ENCODE measurements at places on chromosomes 5 and 9.

GRCh38 chr9:131418143-131419025, 24.5 kb downstream of the PRRC2B start:
- no peak for DNase-seq

GRCh38 chr5:150065346-150065745, 21.0 kb downstream of the CSF1R start:
- DNase-seq, result no peak

DNA sequence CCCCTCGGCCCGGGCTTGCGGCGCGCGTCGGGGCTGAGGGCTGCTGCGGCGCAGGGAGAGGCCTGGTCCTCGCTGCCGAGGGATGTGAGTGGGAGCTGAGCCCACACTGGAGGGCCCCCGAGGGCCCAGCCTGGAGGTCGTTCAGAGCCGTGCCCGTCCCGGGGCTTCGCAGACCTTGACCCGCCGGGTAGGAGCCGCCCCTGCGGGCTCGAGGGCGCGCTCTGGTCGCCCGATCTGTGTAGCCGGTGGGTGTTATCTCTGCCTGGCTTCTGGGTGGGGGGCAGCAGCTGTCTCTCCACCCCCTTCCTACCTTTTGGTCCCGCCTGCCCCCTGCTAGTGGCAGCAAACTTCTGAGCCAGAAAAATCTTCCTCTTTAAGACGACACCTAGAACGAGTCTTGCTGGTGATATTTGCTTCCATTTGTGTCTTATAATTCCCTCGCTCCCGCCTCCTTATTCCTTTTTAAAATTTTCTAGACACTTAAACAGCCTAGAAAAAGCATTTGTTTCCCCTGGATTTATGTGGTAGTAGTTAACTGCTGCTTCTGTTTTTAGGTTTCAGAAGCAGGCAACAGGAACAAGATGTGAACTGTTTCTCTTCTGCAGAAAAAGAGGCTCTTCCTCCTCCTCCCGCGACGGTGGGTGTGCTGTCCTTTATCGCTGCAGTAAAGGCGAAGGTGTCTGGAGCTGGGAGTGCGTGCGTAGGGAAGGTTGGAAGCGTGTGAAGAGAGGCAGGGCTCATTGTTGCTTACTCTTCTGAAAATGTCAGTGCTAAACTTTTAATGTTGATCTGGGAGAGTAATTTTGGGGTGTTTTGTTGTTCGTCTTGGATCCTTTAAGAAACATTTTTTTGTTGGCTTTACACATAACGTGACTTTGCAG, 554 bp downstream of the JAK2 start:
- no peak for DNase-seq

DNA sequence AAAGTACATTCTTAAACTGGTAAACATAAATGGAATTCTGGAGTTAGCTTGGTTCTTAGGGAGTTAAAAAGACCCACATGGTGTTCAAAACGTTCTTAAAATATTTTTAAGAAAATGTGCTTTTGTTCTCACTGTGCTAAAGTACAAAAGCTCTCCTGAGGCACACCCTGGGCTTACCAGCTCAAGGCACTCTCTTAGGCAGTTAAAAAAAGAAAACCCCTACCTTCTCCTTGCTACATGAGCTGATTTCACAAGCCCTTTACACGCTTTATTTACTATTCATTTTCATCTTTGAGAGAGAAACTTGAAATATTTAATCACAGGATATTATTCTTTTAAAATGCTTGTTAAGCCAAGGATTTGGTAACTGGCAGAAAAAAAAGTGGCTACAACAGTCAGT, 723.3 kb upstream of the GRAMD2B start:
- DNase-seq, result no peak

DNA sequence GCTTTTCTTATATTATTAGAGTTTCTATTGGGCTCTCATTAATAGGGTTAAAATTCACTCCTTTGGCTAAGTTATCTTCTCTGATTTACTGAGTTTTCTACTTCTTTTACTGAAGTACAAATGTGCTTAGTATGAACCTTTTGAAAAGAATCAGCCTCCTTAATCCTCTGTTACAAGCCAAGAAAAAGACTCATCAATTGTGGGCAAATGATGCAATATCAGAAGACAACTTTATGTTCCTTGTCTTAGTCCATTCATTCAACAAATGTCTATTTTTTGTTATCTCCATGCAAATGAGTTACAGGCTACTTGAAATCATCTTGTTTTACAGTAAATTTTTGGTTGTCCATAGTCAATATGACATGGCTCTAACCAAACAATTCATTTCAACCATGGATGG, 40.3 kb downstream of the SNCAIP start:
- no peak for DNase-seq

GRCh38 chr9:117104716-117105495, 310.0 kb downstream of the ASTN2 start:
- DNase-seq, result no peak

- DNase-seq, result no peak
Measured at GRCh38 chr5:119417891-119418605, 34.2 kb upstream of the HSD17B4 start.

DNA sequence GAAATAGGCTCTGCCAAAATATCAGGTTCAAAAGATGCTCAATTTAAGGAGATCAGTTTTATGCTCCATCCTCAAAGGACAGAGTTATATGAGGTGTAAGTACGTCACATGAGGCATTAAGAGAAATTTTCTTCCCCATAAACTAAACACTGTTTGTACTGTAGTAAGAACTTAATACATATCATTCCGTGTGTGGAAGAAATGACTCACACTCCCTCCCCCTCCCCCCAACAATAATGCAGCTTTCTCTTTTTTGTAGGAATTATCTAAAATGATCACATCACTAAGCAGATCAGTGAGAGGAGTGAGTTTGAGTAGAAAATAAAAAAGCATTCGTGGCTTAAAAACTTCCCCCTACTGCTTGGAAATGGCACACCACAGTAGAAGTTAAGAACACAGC, 2.2 kb downstream of the CDH12 start:
- DNase-seq, result no peak

DNA sequence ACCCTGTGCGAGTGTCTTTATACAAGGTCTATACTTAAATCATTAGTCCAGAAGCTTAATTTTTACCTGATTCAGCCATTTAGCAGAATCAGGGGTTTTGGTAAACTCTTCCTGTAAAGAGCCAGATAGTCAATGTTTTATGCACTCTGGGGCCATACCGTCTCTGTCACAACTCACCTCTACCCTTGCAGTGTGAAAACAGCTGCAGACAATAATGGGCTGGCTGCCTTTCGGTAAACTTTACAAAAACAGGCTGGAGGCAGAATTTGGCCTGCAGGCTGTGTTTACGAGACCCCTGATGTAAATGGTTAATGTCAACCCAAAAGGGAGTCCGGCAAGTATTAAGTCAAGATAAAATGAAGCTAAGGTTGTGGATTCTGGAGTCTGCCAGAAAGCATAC, 32.8 kb downstream of the SMARCA2 start:
- no peak for DNase-seq

DNA sequence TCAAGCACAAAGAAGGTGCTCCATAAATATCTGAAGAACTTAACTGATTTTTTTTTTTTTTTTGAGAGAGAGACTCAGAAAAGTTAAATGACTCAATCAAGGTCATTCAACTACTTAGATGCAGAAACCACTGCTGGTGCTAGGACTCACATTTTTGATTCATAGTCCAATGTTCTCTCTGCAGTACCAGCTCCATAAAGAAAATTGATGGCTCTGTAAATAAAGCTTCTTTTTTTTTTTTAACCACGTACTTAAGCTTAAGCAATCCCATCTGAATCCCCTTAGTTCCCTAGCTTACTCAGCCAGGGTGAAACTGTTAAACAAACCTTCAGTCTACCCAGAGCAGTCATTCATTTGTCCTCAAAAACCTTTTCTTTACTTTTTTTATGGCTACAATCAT, 657.0 kb upstream of the WWC1 start:
- no peak for DNase-seq

GRCh38 chr5:36614657-36615308, 8.4 kb downstream of the SLC1A3 start:
- no peak for DNase-seq

GRCh38 chr5:67192719-67193438, 3.7 kb downstream of the CD180 start:
- DNase-seq, result no peak

GRCh38 chr5:107500840-107501239, 169.9 kb downstream of the EFNA5 start:
- DNase-seq, result no peak

GRCh38 chr5:14552017-14552416, 29.6 kb upstream of the OTULINL start:
- no peak for DNase-seq

DNA sequence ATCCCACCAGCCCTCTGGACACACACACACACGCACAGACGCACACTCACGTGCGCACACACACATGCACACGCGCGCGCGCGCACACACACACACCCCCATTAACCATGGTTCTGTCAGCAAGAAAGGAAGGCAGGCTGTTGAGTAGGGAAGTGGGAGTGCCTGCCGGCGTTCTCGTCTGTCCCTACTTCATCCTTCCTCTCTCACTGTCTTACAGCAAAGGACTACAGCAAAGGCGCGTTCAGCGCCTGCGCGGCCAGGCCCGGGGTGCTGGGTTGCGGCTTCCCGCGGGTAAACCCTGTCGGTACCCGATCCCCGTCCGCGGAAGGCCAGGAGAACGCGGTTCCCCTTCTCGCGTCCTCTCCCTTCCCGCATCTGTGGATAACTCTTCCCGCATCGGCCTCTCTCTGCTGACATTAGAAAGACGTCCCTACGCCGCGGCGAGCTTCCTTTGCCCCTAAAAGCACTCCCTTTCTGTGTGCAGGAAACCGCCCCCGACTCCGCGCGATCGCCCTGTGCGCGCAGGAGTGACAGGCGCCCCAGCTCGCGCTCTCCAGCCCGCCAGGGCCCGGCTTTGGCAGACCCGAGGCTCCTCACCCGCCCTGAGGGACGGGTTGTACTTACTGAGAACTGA, 219.2 kb downstream of the AGTPBP1 start:
- peak; percentile 46 for DNase-seq

DNA sequence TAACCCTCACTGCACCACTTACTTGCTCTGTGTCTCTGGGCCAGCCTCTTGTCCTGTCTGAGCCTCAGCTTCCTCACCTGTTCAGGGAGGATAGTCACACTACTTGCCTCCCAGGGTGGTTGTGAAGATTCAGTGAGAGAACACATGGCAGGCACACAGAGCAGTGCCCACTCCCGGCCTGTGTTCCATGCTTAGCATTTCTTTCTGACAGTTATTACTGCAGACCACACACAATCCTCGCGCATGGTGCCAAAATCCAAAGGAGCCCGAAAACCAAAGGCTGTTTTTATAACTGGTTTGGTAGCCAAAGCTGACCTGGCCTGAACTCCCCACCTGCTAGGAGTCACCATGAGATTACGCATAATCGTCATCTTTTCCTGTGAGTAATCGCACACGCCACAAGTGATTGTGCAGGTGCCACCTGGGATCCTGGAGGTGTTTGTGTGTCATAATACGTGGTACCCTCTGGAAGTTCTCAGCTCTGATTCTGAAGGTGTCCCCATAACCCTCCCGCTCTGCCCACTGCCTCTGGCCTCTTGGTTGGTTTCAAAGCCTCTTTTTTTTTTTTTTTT, 84.6 kb upstream of the FBXW11 start:
- no peak for DNase-seq

DNA sequence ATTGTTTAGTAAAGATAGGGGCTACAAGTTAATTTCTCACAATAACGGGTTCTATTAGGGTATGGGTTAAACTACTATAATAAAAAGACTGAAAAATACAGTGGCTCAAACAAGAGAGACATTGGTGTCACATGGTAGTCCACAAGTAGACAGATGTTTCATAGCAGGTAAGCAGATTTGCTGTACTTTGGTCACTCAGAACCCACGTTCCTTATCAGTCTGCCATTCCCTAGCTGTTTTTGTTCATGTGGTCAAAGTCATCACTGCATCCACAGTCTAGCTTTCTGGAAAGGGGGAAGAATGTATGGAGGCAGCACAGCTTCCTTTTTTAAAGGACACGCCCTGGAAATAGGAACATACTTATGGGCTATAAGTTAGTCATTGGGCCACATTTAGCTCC, 73.0 kb downstream of the SLC12A2 start:
- DNase-seq, result no peak

- DNase-seq, result no peak
Measured at GRCh38 chr5:66724349-66725139, 128.4 kb downstream of the MAST4 start.

GRCh38 chr5:124599028-124599973, 147.1 kb downstream of the ZNF608 start:
- DNase-seq, result no peak

- no peak for DNase-seq
Measured at GRCh38 chr5:5364932-5365331, 57.5 kb upstream of the ICE1 start.

- no peak for DNase-seq
Measured at GRCh38 chr5:161086461-161086860, 234.4 kb upstream of the ATP10B start.

GRCh38 chr5:7869474-7870136, 657 bp downstream of the MTRR start:
- DNase-seq, result no peak

DNA sequence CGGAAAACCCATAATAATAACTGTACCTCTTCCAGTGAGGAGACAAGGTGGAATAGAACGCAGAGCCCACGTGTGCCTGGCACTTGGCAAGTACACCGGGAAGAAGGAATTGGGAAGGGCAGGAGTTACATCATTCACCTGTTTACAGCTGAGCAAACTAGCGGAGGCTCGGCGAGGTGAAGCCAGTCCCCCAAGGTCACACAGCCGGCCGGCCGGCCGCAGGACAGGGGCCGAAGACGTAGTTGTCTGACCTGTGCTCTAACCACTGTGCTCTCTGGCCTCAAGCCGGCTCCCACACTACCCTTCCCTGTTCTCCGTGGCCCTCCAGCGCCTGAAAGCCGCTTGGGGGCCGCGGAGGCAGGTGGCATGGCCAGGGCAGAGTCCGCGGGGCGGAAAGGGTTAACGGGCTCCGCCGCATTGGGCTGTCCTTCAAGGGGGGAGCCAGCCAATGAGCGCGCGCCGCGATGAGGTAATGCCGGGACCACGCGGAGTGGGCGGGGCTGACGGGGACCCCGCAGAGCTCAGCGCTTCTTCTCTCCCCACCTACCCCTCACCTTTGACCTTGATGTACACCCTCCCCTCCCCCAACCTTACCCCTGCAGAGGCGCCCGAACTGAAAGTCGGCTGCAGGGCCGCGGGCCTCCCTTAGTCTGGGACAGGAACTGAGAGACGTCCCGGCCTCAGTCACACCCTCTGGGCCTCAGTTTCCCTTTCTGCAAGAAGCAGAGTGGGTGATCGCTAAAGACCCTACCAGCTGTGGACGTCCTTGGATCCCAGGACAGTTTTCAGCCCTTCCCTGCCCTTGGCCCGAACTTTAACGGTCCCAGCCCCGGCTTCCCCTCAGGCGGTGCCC, 125.1 kb downstream of the C9orf50 start:
- DNase-seq, result peak; percentile 76
